Stimulated activated CD8-positive, alpha-beta memory T cell treated with anti-CD3 and anti-CD28 coated beads, Interleukin-4, amount 100 ng/mL, for 1 hour (primary cell): ENCODE measurements at places on chromosomes 6 and 20.

GRCh38 chr6:53065266-53066076 lies at the start of gene FBXO9:
TSS of gene FBXO9 (plus strand) at chr6:53065404. CDS start at chr6:53065790, 386 bp downstream.
- peak; percentile 41 for DNase-seq

DNA sequence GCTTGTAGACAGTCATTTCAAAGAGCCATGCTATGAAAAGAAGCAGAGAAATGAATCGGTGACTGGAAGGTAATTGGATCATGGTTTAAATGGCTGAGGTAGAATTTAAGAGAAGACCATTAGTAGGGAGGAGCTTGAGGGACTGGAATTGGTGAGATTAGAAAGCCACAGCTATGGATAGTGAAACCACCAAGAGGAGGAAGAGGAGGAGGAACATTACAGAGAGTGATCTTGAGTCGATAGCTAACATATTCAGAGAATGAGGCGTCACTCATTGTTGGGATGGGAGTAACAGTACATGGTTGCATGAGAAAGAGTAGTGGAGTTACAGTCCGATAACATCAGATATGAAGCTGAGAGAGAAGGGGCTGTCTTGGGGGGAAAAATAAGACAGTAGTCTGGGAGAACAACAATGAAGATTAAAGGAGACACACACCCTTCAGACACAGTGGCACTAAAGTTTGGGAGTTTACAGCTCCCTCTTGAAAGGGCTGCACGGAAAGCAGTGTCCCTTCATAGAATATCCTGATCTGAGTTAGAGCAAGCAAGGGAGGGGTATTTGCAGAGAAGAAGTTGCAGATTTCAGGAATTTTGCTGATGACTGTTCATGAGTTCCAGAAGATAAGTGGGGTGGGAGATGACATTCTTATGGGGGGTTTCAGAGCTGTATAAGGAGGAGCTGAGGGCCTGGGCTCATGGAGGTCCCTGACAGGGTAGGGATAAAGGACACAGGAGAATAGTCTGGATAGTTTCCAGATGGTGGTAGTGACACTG lies 15.1 kb upstream of the LAMP5 start:
- no peak for DNase-seq

DNA sequence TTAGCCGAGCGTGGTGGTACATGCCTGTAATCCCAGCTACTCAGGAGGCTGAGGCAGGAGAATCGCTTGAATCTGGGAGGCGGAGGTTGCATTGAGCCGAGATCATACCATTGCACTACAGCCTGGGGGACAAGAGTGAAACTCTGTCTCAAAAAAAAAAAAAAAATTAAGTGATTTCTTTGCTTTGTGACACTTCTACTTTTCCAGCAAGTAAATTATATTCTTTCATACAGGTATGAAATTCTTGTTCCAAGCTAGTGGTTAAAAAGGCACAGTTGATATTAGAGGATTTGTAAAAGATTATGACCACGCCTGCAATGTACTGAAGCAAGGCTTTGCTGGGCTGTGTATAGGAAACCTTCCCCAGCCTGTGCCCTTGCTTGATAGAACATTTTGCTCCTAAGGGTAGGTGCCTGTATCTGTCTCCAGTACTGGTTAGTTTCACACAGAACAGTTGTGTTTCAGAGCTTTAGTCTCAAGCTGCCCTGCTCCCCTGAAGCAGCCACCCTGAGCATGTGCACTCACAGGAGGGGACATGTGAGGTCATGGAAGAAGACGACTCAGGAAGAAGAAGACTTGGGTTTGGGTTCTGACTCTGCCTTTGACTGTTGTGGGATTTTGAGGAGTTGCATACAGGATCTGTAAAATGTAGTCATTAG lies 10.2 kb downstream of the PTPN1 start:
- no peak for DNase-seq

GRCh38 chr20:33559212-33559611 lies 69.3 kb downstream of the CBFA2T2 start:
- DNase-seq: no peak

DNA sequence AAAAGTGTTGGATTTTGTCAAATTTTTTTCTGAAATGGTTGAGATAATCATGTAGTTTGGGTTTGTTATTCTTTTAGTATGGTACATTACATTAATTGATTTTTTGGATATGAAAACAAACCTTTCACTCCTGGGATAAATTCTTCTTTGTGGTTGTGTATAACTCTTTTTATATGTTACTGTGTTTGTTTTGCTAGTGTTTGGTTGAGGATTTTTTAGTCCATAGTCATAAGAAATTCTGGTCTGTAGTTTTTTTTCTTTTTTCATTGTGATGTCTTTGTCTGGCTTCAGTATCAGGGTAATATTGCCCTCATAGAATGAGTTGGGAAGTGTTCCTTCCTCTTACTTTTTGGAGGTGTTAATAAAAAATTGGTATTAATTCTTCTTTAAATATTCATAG lies 122.2 kb upstream of the ATXN1 start:
- DNase-seq: no peak

GRCh38 chr6:16559071-16559470 lies 202.2 kb downstream of the ATXN1 start:
- DNase-seq: no peak

DNA sequence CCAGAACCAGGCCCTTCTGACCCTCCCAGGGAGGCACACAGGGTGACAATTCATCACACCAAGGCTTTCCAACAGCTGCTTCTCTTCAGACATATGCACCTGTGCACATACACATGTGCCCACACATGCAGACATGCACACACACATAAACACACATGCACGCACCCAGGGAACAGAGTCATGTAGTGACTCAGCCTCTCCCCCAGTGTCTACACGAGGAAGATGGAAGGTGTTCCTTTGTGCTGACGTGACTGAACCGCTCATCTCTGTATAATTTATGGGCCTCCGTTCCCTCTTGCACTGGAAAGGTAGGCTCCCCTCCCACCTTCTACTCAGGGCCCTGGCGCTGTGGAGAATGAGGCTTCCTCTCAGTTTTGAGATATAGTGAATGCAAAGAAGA lies 23.8 kb upstream of the PLEKHG1 start:
- no peak for DNase-seq

DNA sequence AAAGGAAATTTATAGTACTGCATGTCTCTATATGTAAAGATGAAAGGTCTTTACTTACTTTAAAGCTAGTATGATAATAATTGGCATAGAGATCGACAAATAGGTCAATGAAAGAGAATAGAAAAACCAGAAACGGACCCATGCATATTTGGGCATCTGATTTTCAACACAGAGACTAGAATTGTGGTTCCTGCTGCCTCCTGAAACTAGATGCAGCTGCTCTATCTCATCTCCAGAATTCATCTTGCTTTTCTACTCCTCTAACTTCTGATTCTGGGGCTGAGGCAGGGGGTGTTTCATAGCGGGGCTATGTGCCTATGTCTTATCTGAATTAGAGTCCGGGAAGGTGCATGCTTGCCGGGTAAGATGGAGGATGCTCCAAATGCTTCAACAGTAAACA lies 105.9 kb downstream of the ADTRP start:
- DNase-seq: no peak

- DNase-seq: no peak
These were observed 392.4 kb upstream of the HS3ST5 start for GRCh38 chr6:114735025-114735735.

- no peak for DNase-seq
These were observed 75.2 kb downstream of the WDR27 start for GRCh38 chr6:169626649-169627048.

DNA sequence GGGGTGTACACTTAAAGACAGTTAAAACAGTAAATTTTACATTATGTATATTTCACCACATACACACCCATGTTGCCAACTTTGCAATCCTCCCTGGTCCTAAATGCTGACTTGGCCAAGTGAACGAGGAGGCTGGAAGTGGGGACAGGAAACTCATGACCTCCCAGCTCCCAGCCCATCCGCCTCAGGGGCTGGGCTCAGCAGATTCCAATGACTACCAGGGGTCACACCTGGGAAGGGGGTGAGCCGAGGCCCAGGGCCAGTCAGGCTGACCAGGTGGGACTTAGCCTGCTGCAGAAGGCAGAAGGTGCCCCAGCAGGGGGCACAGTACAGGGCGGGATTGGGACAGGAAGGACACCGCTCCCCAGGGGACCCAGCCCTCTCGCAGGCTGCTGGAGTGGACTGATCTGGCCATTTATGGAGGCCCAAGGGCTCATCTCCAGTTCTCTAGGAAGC lies 2.4 kb downstream of the SIGLEC1 start:
- no peak for DNase-seq

DNA sequence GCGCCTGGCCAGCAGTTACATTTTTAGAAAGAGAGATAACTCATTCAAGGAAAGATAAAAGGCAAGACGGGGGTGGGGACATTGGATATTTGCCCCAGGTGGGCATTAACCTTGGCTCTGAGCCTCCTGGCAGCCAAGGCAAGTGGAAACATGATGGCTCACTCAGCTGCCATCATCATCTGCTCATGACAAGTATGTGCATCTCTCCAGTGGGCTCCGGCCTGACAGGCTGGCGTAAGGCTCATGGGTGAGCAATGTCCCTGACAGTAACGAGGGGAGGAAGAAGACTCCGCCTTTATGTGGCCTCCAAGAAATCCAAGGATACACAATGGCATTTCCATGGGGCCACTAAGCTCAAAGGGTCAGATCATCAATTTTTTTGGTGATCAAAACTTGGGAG lies 13.3 kb downstream of the ANKRD60 start:
- DNase-seq: no peak

DNA sequence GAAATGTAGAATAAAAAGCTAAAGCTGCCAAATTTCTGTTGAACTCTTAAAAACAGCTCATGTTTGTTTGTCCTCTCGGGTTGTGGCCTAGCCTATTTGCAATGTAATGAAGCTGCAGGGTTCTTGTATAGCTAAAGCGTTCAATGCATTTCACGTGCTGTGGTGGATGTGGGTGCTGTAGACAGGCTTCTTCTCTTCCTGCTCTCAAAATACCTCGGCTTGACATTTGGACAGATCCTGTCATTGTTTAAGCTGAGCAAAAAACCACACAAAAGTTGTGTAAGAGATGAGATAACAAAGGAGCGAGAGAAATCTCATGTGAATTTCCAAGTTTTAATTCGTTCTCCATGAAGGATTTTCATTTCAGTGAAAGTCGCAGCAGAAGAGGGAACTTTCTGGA lies 196.3 kb upstream of the UST start:
- no peak for DNase-seq

GRCh38 chr20:61931476-61932198 lies 134.0 kb downstream of the TAF4 start:
- no peak for DNase-seq

DNA sequence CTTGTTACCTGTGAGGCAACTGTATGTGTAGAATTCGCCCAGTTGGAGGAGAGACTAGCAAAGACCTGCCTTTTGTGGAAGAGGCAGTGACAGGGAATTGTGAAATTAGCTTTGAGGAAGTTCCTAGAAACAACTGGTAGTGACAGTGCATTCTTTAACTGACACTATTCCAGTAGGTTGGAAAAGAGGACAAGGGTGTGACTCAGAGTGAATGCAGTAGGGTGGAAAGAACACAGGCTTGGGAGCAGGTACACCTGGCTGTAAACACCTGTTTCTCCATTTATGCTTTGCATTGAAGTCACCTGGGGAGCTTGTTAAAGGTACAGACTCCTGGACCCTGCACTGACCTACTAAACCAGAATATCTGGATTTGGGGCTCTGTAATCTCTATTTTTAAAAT lies 295.7 kb downstream of the PHACTR1 start:
- DNase-seq: no peak

DNA sequence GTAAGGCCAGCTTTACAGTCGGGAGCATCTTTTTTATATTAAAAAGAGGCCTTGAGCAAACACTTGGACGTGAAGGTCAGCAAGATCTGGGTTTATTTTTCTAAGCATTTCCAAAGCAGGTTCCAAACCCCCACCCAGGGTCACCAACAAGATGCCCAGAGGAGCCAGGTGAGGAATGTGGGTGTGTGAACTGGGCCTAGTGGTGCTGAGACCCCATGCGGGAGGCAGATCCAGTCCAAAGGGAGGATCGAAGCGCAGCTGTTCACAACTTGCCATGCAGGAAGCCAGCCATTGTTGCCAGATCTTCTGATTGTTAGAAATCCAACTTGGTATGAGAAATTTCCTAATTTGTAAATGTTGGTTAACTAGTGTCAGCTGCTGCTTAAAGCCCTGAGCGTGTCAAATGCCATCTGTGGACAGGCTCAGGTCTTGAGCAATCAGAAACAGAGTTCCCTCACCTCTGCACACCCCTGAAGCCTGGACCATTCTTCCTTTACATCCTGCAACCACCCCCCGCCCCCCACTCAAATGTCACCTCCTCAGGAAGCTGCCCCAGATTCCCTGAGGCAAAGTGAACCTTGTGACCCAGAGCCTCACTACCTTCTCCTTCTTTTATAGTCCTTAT lies 46.5 kb downstream of the NFATC2 start:
- DNase-seq: no peak

DNA sequence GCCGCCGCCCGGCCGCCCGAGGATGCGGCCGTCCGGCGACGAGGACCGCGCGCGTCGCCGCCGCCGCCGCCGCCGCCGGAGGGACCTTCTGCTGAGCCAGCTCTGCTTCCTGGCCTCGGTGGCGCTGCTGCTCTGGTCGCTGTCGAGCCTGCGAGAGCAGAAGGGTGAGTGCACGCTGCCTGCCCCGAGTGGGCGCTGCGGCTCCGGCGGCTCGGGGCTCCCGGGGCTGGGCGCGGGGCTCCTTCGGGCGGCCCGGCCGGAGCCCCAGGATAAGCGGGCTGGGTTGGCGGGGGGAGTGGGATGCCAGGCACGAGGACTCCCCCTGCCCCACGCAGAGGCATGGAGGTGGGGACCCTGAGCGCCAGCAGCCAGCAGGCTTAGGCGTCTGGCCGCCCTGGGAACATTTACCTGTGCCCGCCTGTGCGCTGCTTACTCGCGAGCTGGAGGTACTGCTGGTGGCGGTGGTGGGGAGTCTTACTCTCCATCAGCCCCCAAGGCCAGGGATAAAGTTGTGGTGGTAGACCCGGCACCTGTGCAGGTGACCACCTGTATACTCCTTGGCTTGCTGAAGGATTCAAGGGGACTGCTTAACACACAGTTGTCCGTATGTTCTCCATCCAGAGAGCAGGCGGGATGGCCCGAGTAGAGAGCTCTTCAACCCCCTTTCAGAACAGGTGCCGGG lies 520 bp downstream of the SLC24A3 start:
- DNase-seq: no peak

DNA sequence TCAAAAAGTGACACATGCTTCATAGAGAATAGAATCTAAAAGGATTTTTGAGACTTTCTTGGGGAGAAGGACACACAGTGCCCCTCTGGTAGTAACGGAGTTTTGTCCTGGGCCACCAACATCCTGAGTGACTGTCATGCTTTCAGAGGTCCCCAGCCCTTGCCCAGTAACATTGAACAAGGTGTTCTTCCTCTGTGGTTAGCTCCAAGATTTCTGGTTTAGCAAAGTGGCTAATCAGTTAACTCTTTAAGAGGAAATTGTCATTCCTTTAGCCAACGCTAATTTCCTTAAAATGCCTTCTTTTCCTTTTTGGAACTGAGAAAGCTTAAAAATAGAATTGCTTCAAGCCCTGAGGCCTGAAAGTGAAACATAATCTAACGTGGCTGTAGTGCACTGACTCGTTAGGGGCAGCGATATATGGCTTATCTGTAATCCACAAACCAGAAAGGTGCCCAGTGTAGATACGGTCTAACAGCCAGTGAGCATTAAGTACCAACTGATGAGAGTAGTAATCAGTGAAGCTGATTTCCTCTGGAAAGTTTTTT lies 7.8 kb downstream of the E2F3 start:
- no peak for DNase-seq

- DNase-seq: no peak
These were observed 793.6 kb downstream of the TFAP2A start for GRCh38 chr6:9621276-9621675.

GRCh38 chr6:75546381-75546780 lies 52.8 kb upstream of the FILIP1 start:
- DNase-seq: no peak

GRCh38 chr6:7261852-7262461 lies 51.0 kb downstream of the SSR1 start:
- DNase-seq: no peak
